ENCODE measurements at places on chromosomes 4 and X.

DNA sequence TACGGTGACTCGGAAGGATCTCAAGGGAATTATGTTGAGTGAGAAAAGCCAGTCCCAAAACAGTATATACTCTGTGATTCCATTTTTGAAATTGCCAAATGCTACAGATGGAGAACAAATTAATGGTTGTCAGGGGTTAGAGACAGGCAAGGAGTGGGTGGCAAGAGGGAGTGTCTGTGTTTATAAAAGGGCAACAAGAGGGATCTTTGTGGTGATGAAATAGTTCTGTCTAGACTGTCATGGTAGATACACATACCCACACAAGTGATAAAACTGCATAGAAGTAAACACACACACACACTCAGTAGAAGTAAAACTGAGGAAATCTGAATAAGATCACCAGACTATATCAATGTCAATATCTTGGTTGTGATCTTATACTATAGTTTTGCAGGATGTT lies 92.7 kb downstream of the CD99L2 start:
- DNase-seq: no peak

DNA sequence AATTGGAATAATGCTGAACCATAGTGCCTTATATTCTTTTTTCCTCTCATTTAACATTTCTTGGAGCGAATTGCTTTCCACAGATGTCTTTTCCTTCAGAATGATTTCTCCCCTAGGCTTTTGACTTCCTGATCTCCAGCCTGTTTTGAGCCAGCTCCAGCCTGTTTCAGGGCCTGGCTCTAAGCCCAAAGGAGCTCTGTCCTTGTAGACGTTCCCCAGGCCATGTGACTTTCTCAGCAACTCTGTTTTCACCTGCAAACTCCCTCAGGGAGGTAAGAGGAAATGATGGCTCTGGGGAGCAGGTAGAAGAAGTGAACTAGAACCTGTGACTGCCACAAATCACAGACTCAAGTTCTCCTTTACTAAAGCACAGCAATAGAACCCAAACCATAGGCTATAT lies 89.1 kb downstream of the AKAP4 start:
- DNase-seq: no peak

GRCh38 chrX:65846974-65847373 lies 179.5 kb downstream of the MSN start:
- DNase-seq: no peak

GRCh38 chrX:98203800-98204199 lies 1320.1 kb downstream of the RPA4 start:
- no peak for DNase-seq

DNA sequence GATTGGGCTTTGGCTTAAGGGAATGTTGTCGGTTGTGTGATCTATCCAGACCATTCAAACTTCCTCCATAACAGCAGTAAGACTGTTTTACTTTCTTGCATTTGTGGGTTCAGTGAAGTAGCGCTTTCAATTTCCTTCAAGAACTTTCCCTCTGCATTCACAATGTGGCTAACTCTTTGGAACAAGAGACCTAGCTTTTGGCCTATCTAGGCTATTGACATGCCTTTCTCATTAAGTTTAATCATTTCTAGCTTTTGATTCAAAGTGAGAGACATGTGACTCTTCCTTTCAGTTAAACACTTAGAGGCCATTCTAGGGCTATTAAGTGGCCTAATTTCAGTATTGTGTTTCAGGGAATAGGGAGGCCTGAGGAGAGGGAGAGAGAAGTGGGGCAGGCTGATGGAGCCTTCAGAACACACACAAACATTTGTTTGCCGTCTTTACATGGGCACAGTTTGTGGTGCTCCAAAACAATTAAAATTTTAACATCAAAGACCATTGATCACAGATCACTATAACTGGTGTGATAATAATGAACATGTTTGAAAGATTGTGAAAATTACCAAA lies 34.1 kb downstream of the ADH5 start:
- no peak for DNase-seq

- no peak for DNase-seq
Observed at GRCh38 chrX:97389761-97390192, 506.1 kb downstream of the RPA4 start.

All from KG1 (cell line).